ENCODE measurements at places on chromosomes 7 and 10. TPM values are rescaled to one million over a fixed set of nuclear protein-coding genes. Genes with fewer than 3 reads are reported as not detected.

RNF32 gene
- total RNA-seq = not detected

AKR1C3 gene
- total RNA-seq = 69.1 TPM

CLDN3 gene
- total RNA-seq = not detected

CCDC146 gene
- total RNA-seq = 1.6 TPM

ADAMTS14 gene
- not detected for total RNA-seq

SFRP4 gene
- total RNA-seq = not detected

TWIST1 gene
- total RNA-seq = under 0.01 TPM

LLCFC1 gene
- not detected for total RNA-seq

LEP gene
- total RNA-seq = not detected

ZNF107 gene
- total RNA-seq = 4.6 TPM

AKR1C8 gene
- total RNA-seq = not detected

DYDC2 gene
- total RNA-seq = not detected

FFAR4 gene
- total RNA-seq = not detected

NPTX2 gene
- total RNA-seq = 3.4 TPM

ERVW-1 gene
- not detected for total RNA-seq

CPA2 gene
- total RNA-seq = not detected

PPP1R17 gene
- not detected for total RNA-seq

C10orf62 gene
- 0.10 TPM for total RNA-seq
